ENCODE measurements at places on chromosomes 4 and X. TPM values are rescaled to one million over a fixed set of nuclear protein-coding genes. Genes with fewer than 3 reads are reported as not detected.

The GABRA4 gene
- not detected for total RNA-seq

The ASB9 gene
- total RNA-seq: 3.2 TPM

The TCP11X2 gene
- not detected for total RNA-seq

The F9 gene
- not detected for total RNA-seq

The MAOA gene
- total RNA-seq: 477 TPM

The ADH7 gene
- total RNA-seq: not detected

The FRAS1 gene
- 0.47 TPM for total RNA-seq

The PPARGC1A gene
- total RNA-seq: 13.6 TPM

The IL3RA gene
- 38.3 TPM for total RNA-seq

The POF1B gene
- 0.63 TPM for total RNA-seq

The NKX1-1 gene
- not detected for total RNA-seq

The TXK gene
- 1.8 TPM for total RNA-seq

The ESX1 gene
- total RNA-seq: not detected

The CT47B1 gene
- total RNA-seq: not detected

The HPSE gene
- total RNA-seq: 10.9 TPM

The QRFPR gene
- total RNA-seq: not detected

The SLC9A7 gene
- total RNA-seq: 9.0 TPM

The EREG gene
- total RNA-seq: 6.5 TPM

The SLC9B1 gene
- 1.2 TPM for total RNA-seq

The MAGED4 gene
- 0.47 TPM for total RNA-seq

The ATG4A gene
- total RNA-seq: 8.8 TPM

The CSAG3 gene
- total RNA-seq: not detected

The NPFFR2 gene
- 0.93 TPM for total RNA-seq

The ENOX2 gene
- total RNA-seq: 27.0 TPM

The FAM47E gene
- 3.8 TPM for total RNA-seq

The PPP1R2C gene
- total RNA-seq: not detected

The XKRX gene
- total RNA-seq: not detected

The ADAMTS3 gene
- total RNA-seq: 7.9 TPM

The TMPRSS11A gene
- total RNA-seq: not detected

The LARP1B gene
- total RNA-seq: 24.7 TPM

The NDP gene
- not detected for total RNA-seq

All from omental fat pad (tissue), 4 donors.